ENCODE measurements at places on chromosomes 2 and 18.

- DNase-seq = no peak
Observed at GRCh38 chr2:175362331-175362730, 180.8 kb upstream of the ATP5MC3 start.

DNA sequence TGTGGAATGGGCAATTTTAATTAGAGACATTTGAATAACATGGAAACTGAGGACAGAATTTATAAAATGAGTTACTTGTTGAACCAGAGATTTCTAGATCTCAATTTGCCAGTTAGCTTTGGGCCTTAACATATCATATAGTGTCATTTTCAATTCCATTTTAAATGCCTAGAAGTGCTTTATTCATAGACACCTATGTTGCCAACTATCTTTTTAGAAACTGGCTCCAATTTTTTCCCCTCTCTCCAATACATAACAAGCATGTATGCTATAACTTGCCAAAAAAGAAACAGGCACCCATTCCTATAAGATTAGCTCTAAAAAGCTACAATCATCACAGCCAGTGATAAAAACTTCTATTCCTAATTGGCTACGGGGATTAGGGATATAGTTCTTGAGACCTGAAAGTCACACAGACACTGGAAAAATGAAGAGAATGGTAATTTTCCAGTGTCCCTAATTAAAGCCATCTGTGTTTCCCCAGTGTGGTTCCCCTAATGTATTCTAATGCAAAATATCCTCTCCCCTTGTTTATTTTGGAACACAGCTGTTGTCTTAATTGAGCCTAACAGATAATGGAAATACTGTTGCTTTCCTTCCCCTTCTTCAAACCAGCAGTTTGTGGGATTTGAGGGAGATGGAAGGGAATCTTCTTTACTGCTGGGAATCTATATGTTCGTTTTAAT is 205.5 kb upstream of the FSHR start:
- DNase-seq = no peak

DNA sequence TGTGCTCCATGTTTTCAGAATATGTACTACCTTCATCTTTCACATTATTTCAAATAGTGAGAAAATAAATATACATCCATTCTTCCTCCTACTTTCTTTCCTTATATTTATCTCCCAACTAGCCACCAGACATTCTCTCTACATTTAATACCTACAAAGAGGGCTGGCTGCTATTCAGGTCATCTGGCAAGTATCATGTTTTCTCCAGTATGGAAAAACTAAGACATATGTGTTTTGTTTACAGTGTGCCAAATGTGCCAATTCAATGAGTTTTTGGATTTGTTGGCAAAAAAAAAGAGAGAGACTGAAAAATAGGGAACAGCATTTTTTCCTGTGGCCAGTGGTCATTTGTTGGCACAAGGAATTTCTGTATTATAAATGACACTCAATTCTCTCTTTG is 1207.3 kb downstream of the DPP10 start:
- DNase-seq = no peak

GRCh38 chr2:59726228-59727120 is 827.0 kb downstream of the BCL11A start:
- no peak for DNase-seq

GRCh38 chr2:236749346-236749745 is 179.7 kb downstream of the ACKR3 start:
- DNase-seq = no peak

- DNase-seq = no peak
Observed at GRCh38 chr18:22293417-22293816, 124.0 kb downstream of the GATA6 start.

GRCh38 chr2:7919510-7919909 is 762.3 kb upstream of the ID2 start:
- no peak for DNase-seq

DNA sequence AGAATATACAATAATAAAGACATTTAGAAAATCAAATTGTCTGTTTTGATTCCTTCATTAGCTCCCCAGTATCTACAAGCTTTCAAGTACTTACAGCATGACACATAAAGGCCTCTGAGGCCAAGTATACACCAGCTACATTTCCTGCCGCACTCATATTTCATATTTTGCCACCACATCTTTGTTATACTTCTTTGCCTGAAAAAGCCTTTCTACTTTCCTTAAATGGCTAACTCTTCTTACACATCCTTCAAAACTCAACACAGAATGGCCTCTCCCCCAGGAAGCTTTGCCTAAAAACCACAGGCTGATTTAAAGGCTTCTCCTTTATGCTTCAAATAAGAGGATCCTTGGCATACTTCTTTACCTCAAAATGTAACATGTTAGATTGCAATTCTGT is 4.5 kb downstream of the STK17B start:
- DNase-seq = no peak

DNA sequence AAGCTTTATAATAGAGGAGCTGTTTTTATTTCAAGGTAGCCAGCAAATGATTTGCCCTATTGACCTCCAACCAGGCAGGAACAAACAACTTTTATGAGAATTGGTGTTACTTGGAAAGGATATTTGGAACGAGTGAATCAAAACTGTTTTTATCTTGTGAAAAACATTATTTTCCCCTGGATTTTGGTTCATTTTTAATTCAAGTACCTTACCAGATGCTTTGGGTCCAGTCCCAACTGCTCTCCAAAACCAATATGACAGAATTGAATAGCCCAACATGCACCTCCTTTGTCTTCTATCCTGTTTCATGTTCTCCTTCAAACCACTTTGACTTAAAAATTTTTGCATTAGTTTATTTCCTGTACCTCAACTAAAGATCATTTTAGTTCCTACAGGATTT is 178.6 kb upstream of the RBMS1 start:
- DNase-seq = no peak

DNA sequence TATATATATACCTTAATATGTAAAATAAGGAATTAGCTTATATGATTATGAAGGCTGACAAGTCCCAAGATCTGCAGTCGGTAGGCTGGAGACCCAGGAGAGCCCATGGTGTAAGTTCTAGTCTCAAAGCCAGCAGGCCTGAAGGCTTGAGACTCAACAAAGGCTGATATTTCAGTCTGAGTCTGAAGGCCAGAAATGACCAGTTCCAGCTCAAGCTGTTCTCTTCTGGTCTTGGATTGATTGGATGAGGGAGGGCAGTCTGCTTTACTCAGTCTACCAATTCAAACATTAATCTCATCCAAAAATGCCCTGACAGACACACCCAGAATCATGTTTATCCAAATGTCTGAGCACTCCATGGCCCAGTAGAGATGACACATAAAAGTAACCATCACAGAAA is 22.0 kb downstream of the HNMT start:
- DNase-seq = no peak

DNA sequence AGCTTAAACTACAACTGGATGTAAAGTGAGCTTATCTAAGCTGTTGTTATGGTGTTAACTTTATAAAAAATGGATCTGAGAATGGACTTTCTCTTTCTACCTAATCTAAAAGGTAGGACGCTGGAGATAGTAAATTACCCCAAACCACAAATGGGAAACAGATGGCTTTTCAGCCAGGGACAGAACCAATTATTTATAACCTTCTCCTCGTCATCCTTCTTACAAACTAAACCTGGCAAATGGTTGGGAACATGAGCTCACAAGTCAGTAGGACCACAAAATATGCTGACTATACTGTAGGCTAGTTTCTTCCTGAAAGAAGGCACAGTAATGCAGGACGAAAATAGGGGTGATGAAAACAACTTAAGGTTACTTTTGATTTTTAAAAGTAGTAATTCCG is 32.7 kb upstream of the ZDBF2 start:
- no peak for DNase-seq

- DNase-seq = no peak
Observed at GRCh38 chr2:119440873-119441272, 9.2 kb downstream of the TMEM37 start.

DNA sequence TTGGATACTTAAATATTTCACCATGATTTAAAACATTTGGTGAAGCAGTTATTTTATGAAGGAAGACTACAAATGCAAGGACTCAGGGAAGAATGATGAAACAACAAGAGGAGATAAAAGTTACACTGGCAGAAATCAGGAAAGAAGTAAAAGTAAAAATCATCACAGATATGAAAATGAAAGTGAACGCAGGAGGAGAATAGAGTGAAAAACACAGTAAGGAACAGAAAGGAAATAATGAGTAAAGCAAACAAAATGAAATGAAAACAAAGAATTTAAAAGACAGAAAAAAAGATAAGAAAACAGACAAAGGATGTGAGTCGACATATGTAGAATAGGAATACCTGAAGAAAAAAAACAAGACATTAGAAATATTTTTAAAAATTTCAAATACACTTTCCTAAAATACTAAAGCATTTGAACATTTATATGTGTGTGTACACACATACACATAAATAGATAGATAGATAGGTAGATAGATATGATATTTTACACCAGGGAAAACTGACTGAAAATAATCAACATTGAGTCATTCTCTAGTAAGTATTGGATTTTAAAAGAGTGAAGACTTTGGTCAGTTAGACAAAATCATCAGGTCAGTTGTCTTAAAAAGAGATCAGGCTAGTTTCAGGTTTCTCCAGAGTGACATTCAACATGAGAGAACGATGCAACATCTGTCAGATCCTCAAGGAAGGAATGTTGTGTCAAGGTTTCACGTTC is 12.1 kb upstream of the KDSR start:
- no peak for DNase-seq

GRCh38 chr18:58562999-58563667 is 65.8 kb downstream of the ALPK2 start:
- no peak for DNase-seq

DNA sequence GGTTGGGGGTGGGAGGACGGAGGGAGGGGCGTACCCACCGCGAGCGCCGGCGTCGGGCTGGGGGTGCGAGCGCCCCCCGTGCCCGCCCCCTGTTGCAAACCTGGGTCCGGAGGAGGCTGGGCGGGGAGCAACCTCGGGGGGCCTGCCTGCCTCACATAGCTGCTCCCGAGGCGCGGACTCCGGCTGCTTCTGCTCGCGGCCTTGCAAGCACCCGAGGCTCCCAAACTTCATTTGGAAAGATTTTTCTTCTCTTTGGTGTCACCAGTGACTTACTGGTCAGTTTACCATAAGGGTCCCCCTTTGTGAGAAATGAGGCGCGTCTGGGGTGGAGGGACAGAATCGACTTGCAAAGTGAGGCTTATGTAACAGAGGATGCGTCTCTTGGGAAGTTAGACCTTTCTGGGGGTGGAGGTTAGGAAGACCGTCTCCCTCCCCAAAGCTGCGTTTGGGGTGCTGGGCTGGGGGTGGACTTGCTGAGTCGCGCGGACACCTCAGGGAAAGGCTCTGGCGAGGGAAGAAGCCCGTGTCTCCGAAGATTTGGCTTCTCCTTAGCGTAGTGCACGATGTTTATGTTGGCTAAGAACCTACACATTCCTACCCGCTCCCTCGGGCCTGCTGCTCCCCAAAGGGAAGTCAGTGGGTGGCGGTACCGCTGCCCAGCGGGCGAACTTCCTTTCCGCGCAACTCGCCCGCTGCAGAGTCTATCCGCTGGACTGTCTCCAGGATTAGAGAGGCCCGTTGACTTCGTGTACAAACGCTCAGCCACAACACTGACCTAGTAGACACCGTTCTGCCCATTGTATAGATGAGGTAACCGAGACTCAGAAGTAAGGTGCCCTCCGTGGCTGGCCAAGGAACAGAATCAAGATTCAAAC is 559 bp downstream of the TMEM37 start:
- DNase-seq = no peak

GRCh38 chr2:191739194-191739593 is 61.3 kb downstream of the NABP1 start:
- no peak for DNase-seq

DNA sequence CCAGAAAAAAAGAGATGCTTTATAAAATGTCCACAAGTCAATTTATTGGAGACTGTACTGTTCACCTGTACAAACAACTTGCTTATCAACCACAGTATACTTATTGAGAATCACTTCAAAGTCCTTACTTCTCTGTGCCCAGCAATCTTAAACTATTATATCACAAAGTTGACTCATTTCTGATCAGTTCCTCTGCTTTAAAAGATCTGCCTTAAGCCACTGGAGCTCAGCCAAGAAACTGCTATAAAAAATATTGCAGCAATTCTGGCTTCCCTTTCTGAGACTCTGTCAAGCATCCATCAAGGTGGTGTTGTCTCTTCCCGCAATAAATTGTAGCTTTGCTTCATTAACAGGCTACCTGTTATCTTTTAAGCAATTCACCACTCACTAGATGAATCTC is 375.2 kb upstream of the SPHKAP start:
- no peak for DNase-seq

GRCh38 chr2:133641497-133641896 is 73.2 kb upstream of the NCKAP5 start:
- no peak for DNase-seq

DNA sequence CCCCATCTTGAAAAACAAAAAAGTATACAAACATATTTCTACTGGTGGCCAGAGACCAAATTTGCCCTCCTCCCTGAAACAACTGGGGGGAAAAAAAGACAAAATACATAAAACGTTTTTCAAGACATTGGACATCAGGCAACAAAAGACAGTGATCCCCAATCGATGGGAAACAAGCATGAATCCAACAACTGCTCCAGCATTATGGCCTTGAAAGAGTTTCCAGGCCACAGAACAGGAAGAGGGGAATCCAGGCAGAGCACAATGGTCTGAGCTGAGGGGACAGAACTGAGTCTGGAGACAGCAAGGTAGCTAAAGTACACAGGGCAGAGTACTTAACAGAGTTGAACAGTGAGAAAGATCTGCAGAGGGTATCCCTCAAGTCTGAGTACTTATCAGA is 4.4 kb downstream of the CCDC88A start:
- no peak for DNase-seq

DNA sequence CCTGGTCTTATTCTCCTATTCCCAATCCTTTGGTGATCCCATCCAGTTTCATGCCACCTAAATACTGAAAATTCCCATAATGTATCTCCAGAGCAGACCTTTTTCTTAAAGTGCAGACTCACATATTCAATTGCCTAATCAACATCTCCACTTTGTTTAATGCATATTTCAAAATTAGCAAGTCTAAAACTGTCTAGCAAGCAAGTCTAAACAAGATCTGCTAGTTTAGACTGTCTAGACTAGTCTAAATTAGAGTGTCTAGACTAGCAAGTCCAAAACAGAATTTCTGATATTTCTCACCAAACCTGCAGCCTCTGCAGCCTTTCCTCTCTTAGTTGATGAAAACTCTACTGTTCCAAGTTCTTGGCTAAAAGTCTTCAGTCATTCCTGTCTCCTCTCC is 44.6 kb downstream of the THUMPD2 start:
- no peak for DNase-seq

- no peak for DNase-seq
Observed at GRCh38 chr18:22844190-22844589, 88.9 kb upstream of the RBBP8 start.

DNA sequence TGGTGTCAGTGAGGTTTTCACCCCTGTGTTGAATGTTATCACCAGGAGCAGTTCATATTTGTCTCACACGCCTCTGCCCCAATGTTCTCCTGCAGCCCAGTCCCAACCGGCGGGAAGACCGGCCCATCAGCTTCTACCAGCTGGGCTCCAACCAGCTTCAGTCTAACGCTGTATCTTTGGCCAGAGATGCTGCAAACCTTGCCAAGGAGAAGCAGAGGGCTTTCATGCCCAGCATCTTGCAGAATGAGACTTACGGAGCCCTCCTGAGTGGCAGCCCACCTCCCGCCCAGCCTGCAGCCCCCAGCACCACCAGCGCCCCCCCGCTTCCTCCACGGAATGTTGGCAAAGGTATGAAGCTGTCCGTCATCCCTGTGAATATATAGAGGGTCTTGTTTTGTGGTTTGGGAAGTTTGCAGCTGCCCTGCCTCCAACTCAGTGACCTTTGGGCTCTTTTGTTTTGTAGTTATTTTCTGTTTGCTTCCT is 35.1 kb downstream of the ITGB1BP1 start:
- no peak for DNase-seq

GRCh38 chr2:68471385-68471784 is 4.0 kb downstream of the APLF start:
- DNase-seq = no peak

Data from CD4-positive, alpha-beta T cell treated with Interleukin-1 beta for 1 hour (primary cell).